ENCODE measurements at places on chromosomes 2 and 18. TPM values are rescaled to one million over a fixed set of nuclear protein-coding genes. Genes with fewer than 3 reads are reported as not detected.

NAT8 gene
- total RNA-seq: not detected

DNA sequence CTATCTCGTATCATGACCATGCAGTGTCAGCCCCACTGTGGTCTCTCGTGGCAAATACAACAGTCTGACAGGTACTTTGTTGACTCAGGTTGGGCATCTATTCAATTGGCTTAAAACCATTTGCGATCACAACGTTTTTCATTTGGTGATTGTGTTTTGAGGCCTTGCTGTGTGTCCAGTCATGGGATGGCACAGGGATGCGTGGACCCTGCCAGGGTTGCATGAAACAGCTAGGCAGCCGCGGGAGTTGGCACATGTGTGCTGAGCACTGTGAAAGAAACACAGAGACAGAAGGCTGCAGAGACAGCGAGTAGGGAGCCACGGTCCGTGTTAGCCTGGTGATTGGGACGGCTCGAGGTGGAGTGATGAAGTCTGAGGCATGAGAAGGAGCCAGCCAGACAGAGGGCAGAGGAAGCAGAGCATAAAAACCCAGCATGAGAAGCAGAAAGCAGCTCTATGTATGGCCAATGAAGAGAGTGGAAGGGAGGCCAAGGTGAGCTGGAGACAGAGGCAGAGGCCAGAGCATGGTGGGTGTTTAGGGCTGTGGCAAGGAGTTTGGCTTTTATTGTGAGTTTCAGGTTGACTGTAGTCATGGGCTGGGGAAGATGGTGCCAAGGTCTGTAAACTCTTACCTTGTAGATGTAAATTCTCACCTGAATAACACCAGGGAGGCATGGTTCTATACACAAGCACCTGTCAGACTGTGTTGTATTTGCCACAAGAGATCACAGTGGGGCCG, 31.8 kb upstream of the IL1R1 start:
- H3K27ac ChIP-seq: no peak overlapping the region
- H3K27me3 ChIP-seq: peaks cover 15% of the 10 kb centered on the region
- H3K36me3 ChIP-seq: no peaks in the 10 kb centered on the region
- DNase-seq: no peak
- H3K4me1 ChIP-seq: no peaks in the 10 kb centered on the region

DNA sequence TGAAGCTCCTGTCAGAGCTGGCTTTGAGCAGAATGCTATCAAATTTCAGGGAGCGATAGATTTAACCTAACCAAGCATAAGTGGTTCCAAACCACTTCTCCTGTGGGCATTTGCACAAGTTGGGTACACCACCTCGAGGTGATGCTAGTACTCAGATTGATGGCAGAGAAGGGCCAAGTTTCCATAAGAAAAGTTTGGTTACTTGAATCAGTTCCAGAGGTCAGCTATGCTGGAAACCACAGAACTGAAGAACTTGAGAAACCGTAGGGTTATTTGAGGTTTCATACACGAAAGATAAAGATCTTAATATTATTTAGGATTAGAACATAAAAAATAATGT, 238.2 kb upstream of the SOX11 start:
- no peaks in the 10 kb centered on the region for H3K27me3 ChIP-seq
- no peaks in the 10 kb centered on the region for H3K4me1 ChIP-seq
- no peak for DNase-seq

ADAM23 gene
- 0.86 TPM for total RNA-seq

DNA sequence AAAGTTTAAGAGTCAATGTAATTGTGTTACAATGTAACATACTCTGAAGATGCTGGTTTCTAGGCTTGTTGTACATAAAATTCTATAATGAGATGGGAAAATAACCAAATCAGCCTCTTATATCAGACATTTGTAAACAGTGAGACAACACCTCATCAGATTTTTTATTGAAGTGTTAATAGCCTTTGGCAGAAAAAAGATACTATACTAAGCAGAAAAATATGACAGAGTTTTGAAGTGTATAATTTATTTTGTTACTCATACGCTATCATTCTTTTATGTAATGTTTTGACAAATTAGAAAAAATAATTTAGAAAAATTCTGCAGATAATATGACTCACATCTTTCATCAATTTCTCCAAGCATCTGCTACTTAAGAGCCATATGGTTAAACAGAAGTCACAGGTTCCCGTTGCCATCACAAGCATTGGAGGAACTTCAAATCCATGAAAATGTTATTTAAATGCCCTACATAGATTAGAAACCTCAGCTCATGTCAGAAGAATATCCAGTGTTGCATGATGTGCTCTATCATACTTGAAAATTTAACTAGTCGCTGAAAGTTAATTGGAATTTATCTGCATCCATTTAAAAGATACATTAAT, 535.4 kb downstream of the LRP1B start:
- H3K36me3 ChIP-seq: no peaks in the 10 kb centered on the region
- no peak for DNase-seq
- no peak overlapping the region for H3K27ac ChIP-seq
- no peak overlapping the region for H3K4me3 ChIP-seq
- H3K4me1 ChIP-seq: no peaks in the 10 kb centered on the region
- H3K27me3 ChIP-seq: no peaks in the 10 kb centered on the region

DNA sequence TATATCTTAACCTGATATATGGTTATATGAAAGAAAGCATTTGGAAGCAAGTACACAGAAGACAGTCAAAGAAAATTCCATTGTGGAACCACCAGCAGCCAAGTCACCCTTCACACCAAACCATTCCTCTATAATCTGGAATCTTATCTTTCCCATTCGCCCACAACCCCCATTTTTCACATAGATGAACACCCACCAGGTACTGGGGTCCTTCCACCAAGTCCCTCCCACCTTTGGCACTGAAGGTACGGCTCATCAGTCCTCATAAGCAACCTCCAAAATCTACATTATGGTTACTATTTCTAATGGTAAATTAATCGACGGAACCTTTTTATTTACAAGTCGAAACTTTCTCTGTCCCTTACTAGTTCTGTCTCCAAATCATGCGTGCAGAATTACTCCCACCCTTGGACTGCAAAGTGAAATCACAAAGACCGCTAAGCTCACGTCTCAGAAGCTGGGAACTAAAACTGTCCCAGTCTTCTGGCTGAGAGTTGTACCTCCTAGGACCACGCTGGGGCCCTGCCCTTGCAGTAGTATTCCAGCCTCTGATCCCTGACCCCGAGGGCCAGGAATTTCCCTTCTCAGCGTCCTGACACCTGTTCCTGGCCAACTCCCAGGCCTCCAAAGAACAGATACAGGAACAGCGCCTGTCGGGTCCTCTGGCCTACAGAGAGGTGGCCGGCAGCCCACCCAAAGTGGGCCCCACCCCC, 702 bp downstream of the OLA1 start:
- no peak for DNase-seq
- peaks cover 21% of the 10 kb centered on the region for H3K36me3 ChIP-seq
- H3K4me1 ChIP-seq: peaks cover 27% of the 10 kb centered on the region
- H3K27ac ChIP-seq: peak overlapping the region; percentile 74

GRCh38 chr2:47035615-47036488, 119.3 kb downstream of the STPG4 start:
- peak overlapping the region; percentile 87 for H3K27ac ChIP-seq
- no peaks in the 10 kb centered on the region for H3K27me3 ChIP-seq
- H3K4me1 ChIP-seq: peaks cover 61% of the 10 kb centered on the region
- peaks cover 81% of the 10 kb centered on the region for H3K36me3 ChIP-seq

Measured in activated B cell treated with CpG ODN at 0.5 μM for 24 hours (primary cell).